Activated CD4-positive, alpha-beta T cell treated with anti-CD3 and anti-CD28 coated beads for 48 hours (primary cell): ENCODE measurements at places on chromosomes 1 and 21.

DNA sequence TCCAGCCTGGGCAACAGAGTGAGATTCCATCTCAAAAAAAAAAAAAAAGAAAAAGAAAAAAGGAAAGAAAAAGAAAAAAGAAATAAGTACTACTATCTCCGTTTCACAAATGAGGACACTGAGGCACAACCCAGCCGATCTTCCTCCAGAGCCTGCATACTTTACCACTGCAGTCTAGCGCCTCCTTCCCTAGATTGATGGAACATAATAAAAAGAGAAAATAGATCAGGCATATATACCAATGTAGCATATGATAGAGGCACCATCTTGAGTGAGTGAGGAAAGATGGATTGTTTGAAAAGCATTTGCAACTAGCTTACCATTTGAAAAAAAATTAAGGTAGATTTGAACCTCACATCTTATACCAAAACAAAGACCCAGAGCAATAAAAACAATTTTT lies 5.2 kb upstream of the DPM3 start:
- DNase-seq, result no peak

- DNase-seq, result no peak
Observed at GRCh38 chr1:98704474-98704873, 43.0 kb downstream of the SNX7 start.

DNA sequence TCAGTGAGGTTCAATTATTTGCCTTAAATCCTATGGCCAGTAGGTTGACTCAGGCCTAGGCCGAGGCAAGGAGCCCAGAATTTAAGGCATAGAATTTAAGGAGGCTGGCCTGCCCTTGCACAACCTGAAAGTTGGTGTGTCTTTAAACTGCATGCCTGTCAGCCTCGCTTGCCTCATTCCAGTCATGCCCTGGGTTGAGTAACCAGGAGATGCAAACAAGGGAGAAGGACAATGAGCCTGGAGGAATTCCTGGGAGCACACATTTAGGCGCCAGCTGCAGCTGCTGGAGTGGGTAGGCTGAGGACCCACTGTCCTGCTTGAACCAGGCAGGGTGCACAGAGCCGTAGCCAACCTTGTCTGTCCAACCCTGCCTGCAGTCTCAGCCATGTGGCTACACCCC lies 11.7 kb downstream of the CD2 start:
- peak; percentile 39 for DNase-seq

DNA sequence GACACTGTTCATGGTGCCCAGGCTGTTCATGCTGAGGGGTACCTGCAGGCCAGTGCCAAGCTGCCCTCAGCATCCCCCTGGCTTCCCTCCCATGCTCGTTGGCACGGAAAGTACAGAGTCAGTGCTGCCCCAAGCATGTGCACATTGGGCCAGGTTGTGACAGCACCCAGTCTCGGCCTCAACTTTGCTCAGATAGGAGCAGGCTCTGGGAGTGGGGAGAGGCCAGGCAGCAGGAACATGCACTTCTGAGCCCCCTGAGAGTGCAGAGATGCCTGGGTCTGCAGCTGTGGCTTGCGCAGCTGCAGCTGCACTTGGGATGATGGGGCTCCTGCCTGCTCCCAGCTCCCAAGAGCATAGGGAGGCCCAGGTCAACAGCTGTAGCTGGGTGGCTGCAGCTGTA lies 966.4 kb upstream of the NCAM2 start:
- no peak for DNase-seq

DNA sequence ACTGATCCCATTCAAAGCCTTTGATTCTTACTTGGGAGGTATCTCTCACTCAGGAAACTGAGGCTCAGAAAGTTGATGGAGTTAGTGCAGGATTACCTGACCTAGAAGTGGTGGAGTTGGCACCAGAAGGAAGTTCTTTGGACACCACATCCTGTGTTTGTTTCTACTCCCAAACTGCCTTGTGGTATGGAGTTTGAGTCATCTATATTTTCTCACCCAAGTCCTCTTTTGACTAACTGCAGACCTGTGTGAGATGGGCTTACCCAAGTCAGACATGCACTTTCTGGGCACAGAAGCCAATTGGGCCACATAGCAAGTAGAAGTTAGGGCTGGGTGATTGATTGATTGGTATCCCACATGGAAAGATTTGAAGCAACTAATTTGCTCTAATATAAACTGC lies 36.1 kb downstream of the FGGY start:
- DNase-seq, result peak; percentile 14

- no peak for DNase-seq
Observed at GRCh38 chr1:197181982-197182381, 35.5 kb upstream of the ASPM start.
